Hepatocyte (in vitro differentiated cells): ENCODE measurements at places on chromosomes 11 and 22.
A peak's percentile ranks its signal among the peaks of the same experiment; 100 is the strongest.

DNA sequence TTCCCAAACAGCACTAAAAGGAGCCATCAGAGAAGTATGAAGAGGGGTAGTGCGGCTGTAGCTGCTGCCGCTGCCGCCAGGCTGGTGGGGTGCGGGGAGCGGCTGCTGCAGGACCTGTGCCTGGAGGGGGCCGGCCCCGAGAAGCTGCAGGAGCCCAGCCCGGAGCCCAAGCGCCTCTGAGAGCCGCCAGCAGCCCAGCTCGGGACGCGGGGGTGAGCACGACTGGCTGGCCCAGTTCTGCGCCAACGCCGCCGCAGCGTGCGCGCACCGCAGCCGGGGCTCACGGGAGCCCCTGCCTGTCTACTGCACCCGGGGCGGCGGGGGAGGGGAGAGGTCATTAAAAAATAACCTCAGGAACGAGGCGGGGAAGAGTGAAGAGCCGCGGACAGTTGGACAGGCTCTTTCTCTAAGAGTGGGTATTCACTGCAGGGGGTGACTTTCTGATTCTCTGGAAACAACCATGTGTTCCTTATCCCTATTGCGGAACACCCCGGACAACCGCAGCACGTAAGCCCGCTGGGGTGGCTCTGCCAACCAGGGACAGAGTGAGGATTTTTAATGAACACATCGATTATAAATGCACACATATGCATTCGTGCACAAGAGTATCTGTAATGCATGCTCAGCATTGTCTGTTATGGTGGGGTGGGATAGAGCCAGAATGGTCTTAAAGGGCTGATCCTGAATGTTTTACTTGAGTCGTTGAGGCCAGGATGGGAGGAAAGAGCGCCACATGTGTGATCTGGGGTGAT is 453 bp downstream of the GAS2 start:
- peak; percentile 80 for DNase-seq

GRCh38 chr11:370070-370941 is 1.0 kb downstream of the B4GALNT4 start:
- peak; percentile 46 for DNase-seq

GRCh38 chr11:123707606-123708205 is 33.8 kb downstream of the ZNF202 start:
- peak; percentile 81 for DNase-seq

DNA sequence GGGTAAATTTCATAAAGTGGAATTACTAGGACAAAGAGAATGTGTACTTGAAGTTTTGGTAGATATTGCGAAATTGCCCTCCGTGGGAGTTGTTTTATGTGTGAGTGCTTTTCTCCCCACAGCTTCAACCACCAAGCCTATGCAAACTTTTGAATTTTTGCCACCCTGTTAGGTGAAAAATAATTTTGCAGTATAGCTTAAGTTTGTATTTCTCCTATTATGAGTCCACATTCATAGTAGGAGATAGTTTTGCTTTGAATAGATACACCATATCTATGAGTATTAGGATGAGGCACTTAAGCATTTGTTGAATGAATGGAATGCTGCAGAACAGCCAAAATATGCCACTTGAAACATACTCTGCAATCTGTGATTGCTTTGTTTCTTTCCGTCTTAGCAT is 43.6 kb downstream of the UVRAG start:
- no peak for DNase-seq
